ENCODE measurements at places on chromosomes 4 and X.

DNA sequence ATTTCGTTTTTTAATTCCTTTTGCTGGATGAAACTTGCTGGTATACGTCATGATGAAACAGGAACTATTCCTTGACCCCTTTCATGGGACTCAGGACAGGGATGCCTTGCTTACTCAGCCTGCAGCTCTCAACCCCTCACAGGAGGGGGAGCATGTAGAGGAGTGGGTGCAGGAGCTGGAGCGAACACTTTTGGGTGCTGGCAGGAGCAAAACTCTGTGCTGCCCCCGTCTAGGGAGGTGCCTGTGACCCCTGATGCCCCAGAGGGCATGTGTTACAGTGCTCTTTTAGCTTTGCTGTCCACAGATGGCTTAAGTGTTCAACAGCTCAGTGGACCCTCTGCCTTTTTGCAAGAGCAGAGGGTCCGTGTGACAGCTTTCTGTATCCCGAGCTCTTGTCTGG lies 56.8 kb upstream of the TEX13C start:
- DNase-seq: no peak

- DNase-seq: no peak
Observed at GRCh38 chr4:95263391-95263790, 285.4 kb downstream of the UNC5C start.

- no peak for DNase-seq
Observed at GRCh38 chr4:10806953-10807645, 122.5 kb upstream of the CLNK start.

DNA sequence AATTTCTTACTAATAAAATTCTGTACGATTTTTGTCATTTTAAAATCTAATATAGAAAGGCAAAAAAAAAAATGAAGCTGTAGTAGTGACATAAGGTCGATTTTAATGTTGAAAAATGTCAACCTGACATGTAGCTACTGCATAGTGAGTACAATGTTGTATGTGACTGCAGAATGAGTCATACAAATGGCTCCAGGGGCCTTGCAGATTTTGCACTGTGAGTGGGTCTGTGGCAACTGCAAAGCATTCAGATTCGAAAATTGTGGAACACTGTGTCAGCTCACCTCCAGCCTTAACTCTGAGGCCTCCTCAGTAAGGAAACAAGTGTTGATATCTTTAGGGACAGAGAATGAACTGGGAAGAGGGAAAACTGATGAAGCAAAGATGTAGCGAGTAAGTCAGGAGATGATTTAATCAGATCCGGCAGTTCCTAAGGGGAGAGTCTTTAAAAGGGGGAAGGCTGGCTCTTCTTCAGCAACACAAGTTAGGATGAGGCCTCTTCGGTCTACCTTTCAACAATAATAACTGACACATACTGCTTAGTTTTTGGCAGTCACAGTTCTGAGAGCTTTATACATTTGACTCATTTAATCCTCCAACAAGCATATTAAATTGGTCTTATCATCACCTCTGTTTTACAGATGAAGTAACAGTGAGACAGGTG lies 24.9 kb downstream of the TKTL2 start:
- peak; percentile 43 for DNase-seq

- DNase-seq: peak; percentile 41
Observed at GRCh38 chr4:99886146-99886545, 8.1 kb downstream of the LAMTOR3 start.

DNA sequence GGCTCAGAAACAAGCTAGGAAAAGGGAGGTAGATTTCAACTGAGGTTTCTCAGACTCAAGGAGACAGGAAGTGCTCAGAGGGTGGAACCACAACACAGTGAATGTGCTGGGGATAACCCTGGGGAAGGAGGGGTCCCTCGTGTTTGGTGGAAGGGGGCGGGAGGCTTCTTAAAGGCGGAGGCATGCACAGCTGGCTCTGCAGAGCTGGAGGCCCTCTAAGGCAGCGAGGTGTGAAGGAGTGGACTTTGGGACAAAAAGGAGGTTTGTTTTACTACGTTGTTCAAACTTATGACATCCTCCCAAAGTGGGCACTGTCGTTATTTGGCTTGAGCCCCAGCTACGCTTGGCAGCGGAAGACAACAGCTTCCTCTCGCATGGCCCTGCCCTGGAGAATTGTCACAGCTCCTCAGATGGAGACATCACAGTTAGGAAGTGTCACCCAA lies 21.7 kb upstream of the MTM1 start:
- DNase-seq: no peak

DNA sequence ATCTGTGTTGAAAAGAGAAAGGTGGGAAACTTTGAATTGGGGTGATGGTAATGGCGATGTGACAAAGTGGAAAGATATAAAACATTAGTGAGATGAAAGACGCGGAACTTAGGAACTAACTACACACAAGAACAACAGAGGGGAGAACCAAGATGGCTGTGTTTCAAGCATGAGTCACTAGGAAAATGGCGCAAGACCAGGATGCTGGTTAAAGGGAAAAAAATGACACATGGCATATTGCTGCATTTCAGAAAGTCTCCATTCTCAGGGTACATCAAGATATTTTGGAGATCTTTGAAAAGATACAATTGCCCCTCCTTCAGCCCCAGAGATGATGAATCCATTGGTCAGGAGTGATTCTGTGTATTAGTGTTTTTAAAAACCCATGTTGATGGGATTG lies 164.4 kb downstream of the FBXO8 start:
- peak; percentile 64 for DNase-seq

GRCh38 chrX:18983666-18984380 lies at the start of gene PHKA2:
Gene PHKA2 (minus strand): TSS chrX:18984114. CDS start chrX:18983932, 182 bp downstream.
- no peak for DNase-seq

GRCh38 chr4:152062936-152063620 lies 302.3 kb upstream of the GATB start:
- DNase-seq: no peak

DNA sequence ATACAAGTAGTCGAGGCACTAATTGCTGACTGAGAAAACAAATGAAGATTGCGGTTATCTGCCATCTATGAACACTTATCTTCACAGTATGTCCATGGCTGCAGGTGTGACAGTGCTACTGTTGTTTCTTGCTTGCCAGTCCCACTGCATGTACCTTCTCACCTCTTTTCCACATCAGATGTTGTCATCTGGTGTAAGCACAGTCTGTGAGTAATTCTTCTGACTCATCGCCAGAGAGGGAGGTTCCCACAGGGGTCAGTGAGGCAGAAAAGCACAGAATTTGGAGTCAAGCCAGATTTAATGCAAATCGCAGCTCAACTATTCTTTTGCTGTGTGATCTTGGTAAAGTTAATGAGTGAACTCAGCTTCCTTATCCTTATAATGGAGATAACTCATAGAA lies 144.4 kb downstream of the GLRA2 start:
- peak; percentile 87 for DNase-seq

DNA sequence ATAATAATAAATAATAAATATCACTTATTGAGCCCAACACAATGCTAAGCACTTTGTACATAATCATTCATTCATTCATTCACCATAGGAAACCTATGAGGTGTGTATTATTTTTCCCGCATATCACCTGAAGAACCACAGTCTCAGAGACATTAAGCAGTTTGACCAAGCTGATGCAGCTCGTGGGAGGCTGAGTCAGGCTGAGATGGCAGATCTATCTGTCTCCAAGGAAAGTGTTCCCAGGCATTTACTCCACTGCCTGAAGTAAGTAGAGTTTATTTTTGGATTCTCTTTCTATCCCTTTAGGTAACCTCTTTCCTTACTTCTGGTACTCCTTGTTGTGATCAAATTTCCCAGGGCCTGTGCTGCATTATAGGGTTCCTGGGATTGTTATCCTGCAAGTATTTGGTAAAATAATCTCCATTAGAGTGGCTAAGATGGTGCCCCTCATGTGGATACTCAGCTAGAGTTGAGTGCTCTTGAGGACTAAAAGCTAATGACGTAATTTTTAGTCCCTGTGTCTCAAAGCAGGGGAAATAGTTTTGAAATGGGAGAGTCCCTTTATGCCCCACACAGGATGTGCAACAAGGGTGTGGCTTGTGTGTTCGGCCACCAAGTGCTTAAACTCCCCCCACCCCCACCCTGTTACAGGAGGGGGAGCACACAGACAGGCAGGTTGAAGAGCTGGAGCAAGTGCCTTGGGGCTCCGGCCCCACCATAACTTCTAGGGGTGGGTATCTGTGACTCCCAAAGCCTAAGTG lies 467.0 kb downstream of the STIM2 start:
- DNase-seq: no peak

GRCh38 chr4:140579278-140579677 lies 10.5 kb upstream of the UCP1 start:
- no peak for DNase-seq

- DNase-seq: peak; percentile 52
Observed at GRCh38 chr4:146381263-146381872, 140.4 kb downstream of the SLC10A7 start.

- DNase-seq: peak; percentile 75
Observed at GRCh38 chr4:134313591-134313990, 112.0 kb upstream of the PABPC4L start.

DNA sequence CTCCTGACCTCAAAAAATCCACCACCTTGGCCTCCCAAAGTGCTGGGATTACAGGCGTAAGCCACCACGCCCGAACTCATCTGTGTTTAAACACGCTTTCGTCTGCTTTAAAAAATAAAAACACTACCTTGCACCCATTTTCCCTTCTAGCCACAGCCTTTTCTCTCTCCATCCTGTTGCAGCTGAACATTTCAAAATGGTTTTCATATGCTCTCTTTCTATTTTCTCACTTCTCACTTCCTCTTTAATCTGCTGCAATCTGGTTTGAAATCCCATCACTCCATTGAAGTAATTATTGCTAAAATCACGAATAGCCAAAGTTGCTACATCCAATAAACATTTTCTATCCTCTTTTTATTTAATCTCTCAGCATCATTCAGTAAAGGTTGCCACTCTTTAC lies 70.0 kb downstream of the DCHS2 start:
- no peak for DNase-seq

DNA sequence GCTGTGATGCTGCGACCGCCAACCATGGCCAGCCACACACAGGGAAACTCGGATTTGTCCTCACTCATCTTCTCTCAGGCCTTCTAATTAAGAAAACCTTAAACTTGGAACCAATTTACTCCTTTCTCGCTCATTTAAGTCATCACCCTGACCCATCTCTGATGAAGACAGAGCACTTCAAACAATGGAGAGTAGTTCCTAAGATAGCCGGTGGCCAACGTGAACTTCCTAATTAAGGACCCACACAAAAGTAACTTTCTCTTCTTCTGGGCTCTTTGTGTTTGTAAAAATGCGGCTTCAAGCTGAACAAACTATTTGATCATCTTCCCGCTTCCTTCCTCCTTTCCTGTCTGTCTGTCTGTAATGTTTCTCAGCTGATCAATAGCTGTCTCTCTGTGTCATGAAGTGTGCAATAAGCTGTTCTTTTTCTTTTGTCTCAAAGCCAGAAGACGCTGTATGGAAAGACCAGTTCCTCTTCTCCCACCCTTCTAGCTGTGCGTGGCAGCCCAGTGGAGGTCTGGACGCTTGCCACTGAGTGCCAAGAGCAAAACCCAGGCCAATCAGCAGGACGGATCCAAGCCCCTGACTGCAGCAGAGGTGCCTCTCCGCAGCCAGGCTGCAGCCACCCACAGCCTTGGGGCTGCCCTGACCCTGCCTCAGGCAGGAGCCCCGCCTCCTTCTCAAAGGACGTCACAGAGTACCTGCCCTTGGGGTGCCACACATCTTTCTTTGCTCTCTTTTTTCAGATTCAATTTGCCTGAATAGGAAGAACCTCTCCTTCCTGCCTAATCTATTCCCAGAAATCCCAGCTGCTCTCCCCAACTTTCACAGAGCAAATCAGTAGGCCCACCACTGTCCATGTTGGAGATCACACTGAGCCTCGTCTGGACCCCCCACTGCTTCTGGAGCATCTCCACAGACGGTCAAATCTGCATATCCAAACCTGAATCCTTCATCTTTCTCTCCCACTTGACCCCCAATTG lies 59.3 kb downstream of the MAML3 start:
- DNase-seq: no peak

DNA sequence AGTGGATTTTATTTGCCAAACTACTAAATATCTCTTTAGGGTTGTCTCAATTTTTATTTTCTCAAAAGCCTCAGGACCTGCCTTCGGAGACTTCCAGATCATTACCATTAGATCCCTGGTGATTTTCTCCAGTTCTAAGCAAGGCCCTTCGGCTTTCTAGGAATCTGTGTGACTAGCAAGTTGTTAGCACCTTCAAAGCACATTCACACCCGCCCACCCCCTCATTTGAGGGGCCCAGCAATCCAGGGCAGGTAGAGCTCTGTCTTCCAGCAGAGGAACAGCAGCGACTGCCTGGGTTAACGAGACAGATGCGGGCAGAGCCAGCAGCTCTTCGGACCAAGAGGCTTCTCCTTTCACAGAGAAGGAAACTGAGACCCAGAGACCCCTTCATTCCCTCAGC lies 2.0 kb downstream of the WDR1 start:
- no peak for DNase-seq

DNA sequence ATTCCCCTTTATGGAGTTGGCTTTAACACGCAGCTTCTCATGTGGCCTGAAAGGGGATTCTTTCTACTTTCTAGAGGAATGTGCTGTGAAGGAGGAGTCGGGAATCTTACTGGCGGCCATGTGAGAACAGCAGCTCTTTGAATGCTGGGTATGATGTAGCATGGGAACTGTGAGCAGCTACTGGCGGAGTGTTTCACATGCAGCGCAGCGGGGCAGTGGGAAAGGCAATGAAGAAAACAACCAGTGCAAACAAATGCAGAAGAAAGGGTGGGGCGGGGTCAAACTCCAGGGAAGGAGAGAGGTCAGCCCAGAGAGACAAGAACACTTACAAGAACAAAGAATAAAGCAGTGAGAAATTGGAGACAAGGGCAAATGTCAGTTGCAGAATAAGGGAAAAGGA lies 363.8 kb upstream of the FTHL17 start:
- DNase-seq: peak; percentile 59

DNA sequence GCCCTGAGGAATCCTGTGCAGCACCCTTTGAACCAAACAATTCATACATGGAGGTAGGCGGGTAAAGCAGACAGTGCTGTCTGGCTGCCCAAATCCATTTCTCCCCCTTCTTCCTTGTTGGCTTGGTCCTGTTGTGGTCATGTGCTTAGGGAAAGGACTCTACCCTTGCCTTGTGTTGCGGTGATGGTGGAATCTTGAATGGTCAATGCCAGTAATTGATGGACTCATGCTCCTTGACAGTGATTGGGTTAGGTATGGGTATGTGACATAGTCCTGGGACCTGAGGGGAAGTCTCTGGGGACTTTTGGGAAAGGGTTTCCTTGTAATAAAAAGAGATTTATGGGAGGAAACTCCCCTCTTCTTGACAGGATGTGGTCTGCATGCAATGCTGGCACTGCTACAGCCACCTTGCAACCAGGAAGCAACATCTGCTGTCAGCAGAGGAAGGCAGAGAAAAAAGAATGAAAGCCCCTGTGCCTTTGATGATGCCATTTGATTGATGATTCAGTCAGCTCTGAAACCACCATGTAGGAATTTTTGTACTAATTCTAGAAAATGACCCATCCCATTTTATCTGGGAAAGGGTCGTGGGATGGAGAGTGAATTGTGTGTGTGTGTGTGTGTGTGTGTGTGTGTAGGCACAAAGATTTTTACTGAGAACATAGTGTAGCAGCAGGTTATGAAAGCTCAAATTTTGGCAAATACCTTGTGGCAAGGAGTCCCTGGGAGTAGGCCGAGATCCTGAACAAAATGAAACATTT lies 30.0 kb upstream of the HUWE1 start:
- peak; percentile 36 for DNase-seq

- DNase-seq: no peak
Observed at GRCh38 chr4:142428715-142429114, 417.4 kb downstream of the INPP4B start.

Measured in EH (cell line).